ENCODE measurements at places on chromosomes 7 and 10.

GRCh38 chr10:67173787-67174186, 248.0 kb downstream of the LRRTM3 start:
- no peak for ATAC-seq

- ATAC-seq = no peak
Observed at GRCh38 chr7:154680894-154681659, 321.8 kb downstream of the PAXIP1 start.

DNA sequence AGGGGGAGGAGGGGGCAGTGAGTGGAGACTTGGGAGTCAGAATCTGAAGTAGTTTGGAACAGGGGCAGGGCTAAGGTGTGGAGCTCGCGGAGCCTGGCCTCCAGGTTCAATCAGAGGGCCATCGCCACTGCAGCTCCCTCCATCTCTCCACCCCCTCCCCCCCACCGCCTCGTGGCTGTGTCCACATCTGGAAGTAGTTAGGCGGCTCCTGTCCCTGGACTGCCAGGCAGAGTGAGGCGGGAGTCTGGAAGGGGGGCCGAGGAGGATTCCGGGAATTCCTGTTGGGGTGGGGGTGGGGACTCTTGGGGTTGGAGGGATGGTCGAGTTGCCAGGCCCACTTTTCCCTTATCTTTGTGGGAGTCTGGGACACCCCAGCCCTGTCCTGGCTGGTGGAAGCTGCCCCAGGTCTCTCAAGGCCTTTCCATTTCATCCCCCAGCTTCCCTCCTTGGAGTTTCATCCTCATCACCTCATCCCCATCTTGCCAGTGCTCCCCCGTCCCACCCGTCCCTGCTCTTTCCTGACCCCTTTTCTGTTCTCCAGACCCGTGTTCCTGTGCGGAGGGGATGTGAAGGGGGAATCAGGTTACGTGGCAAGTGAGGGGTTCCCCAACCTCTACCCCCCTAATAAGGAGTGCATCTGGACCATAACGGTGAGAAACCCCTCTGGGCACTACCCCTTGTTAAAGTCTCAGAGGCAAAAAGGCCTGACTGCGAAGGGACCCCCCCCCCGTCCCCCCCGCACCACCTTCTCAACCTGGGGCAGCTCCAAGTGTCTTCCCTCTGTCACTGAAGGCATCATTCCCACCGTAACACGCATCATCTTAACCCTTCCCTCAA, 944 bp downstream of the PCOLCE start:
- peak; percentile 81 for ATAC-seq

- ATAC-seq = no peak
Observed at GRCh38 chr10:110797416-110797815, 74.3 kb upstream of the PDCD4 start.

DNA sequence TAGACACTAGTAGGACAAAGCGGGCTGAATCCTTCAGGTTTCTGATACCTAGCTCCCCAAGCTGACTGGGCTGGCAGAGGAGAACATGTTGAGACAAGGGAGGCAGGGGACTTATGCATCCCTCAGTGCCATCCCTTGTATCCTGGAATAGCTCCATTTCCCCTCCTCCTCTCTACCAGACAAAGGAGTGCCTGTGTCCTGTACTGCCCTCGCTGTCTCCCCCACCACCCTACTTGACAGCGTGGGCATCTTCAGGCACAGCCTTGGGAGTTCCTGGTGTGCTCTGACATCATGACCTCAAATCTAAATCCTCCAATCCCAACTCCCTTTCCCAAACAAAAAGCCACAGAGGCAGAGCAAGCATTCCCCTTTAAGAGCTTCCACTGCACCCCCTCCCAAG, 9.0 kb downstream of the SFXN3 start:
- no peak for ATAC-seq

- ATAC-seq = peak; percentile 62
Observed at GRCh38 chr10:69831231-69831855, 29.6 kb downstream of the COL13A1 start.

DNA sequence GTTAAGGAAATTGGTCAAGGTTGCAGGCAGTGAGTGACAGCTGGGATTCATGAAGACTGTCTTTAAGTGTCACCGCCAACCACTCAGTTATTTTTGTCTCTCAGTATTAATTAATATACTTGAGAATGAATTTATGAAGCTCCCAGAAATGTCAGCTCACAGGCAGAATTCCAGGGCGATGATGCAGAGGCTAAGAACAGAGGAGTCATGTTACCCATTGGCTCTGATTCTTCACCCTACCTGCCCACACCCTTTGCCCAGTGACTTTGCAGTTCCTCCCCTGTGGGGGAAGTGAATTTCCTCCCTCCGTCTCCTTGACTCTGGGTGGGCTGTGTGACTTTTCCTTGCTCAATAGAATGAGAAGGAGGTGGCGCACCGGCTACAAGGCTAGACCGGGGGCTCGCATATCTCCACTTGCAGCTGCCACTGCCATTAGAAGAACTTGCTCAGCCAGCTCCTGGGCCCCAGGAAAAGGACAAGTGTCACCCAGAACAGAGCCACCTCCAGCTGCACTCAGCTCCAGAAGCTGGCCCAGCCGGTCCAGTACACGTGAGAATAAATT, 157.1 kb upstream of the PRKCQ start:
- peak; percentile 82 for ATAC-seq

- no peak for ATAC-seq
Observed at GRCh38 chr7:149642589-149642988, 130.8 kb downstream of the ZNF467 start.

GRCh38 chr7:116138202-116138801, 72.0 kb upstream of the TES start:
- ATAC-seq = peak; percentile 99

DNA sequence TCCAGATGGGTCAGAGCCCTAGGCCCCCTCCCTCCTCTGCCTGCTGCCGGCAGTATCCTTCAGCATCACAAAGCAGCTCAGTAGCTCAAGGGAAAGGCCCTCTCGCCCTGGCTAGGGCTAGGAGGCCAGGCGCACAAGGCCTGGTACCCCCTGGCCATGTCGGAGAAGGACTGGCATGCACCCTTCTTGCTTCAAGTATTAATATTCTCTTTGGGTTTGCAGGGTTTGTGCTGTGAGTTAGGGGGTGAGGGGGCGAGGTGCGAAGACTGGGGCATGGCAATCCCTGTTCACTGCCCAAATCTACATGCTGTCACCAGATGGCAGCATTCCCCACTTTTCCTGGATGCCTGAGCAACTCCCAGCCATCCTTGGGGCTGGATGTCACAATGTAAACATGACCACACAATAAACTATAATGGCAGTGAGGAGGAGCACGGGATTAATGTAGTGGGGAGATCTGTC, 105.2 kb downstream of the NEURL1 start:
- ATAC-seq = peak; percentile 95

DNA sequence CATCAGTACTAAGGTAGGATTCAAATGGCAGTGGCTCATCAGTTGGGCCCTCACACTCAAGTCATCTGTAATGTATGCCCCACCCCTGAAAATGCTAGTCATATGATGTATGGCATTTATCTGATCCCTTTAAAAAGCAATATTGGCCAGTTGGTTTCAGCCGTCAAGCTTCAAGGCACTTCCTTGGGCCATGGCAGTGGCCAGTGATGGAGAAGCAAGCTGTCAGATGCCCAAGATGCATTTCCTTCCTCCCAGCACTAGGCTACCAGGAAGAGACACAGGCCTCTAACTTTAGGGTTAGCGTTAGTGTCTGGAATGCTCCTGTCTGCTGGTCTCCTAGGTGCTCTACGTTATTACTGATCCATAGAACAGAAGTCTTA, 64.1 kb downstream of the PIK3AP1 start:
- ATAC-seq = no peak

GRCh38 chr7:35254496-35255442, 869 bp upstream of the TBX20 start:
- ATAC-seq = no peak

DNA sequence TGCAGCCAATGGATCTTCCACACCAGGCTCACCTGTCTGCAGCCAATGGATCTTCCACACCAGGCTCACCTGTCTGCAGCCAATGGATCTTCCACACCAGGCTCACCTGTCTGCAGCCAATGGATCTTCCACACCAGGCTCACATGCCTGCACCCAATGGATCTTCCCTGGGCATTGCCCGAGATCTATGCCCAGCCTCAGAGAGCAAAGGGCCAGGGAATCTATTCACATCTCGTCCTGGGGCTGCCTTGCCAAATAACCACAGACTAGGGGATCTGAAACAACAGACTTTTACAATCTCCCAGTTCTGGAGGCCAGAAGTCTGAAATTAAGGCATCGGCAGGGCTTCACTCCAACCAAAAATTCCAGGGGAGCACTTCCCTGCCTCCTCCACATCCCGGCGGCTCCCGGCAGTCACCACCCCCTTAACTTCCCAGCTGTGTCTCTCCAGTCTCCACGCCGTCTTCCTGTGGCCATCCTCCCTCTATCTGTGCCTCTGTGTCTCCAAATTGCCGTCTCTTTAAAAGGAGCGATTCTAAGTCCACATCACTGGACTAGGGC, 92.4 kb upstream of the PPP2R2D start:
- ATAC-seq = no peak

- no peak for ATAC-seq
Observed at GRCh38 chr10:124474514-124475070, 13.0 kb downstream of the LHPP start.

- peak; percentile 88 for ATAC-seq
Observed at GRCh38 chr7:113086431-113086888, at the start of gene GPR85. GPR85 (minus strand) TSS chr7:113086827; CDS start chr7:113084721, 2,106 bp downstream.

DNA sequence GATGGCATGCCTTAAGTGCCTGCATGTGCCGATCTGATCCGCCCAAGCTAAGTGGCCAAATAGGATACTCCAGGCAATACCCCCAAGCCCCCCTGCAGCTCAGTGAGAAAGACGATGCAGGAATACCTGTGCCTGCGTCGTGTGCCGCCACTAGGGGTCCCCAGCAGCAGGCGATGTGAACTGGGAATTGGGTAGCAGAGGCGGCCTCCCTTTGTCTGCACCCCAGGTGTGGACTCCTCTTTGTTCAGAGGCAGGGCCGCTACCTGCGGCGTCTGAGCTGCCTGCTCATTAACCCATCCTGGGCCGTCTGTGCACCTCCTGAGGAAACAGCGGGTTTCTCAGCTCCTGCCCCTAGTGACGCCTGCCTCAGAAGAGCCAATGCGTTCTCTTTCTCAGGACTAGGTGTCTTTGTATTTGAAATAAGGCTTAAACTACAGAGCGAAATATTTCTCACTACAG, 4.8 kb upstream of the CHN2 start:
- peak; percentile 91 for ATAC-seq

DNA sequence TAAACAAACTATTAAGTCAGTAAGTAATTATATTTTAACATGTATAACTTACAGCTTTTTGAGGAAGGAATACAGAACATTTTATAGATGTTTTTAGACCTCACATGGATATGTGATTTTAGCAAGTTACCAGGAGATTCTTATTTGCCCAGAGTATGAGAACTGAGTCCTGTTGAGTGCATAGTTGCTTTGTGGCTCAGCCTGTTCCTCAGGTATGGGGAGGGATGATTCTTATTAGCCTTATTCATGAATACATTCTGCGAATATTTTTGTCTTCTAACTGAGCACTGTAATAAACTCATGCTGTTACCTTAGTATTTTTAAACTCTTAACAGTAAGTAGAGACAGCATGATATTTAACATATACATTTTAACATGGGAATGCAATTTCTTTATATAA, 17.9 kb downstream of the BTAF1 start:
- peak; percentile 57 for ATAC-seq

GRCh38 chr7:108138911-108139310, 8.8 kb upstream of the LAMB4 start:
- ATAC-seq = peak; percentile 52

DNA sequence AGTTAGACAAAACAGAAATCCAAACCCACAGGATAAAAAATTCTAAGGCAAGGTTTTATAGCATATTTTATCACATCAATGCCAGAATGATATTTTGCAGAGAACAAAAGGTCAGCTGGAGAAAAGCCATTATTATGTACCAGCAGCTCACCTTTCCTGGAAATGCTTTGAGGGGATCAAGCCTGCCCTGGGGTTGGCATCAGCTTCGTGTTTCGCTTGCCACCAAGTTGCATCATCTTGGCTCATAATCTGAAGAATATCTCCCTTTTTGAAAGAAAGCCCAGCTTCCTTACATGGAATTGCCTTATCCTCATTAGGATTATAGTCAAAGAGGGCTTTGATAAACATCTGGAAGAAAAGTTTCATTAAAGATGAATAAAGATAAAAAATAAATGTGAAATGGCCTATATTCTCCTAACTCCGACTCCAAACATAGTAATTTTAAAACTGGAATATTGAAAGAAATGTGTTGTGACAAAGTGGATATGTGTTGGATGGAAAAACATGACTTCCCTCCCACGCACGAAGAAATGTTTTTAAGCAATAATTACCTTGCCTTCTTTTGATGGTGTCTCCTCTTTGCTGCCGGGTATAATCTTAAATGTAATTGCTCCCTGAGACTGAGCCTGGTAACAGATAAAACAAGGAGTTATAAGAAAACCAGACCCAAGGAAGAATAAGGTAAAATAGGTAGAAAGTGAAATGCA, 121.3 kb upstream of the ODAD2 start:
- ATAC-seq = no peak

DNA sequence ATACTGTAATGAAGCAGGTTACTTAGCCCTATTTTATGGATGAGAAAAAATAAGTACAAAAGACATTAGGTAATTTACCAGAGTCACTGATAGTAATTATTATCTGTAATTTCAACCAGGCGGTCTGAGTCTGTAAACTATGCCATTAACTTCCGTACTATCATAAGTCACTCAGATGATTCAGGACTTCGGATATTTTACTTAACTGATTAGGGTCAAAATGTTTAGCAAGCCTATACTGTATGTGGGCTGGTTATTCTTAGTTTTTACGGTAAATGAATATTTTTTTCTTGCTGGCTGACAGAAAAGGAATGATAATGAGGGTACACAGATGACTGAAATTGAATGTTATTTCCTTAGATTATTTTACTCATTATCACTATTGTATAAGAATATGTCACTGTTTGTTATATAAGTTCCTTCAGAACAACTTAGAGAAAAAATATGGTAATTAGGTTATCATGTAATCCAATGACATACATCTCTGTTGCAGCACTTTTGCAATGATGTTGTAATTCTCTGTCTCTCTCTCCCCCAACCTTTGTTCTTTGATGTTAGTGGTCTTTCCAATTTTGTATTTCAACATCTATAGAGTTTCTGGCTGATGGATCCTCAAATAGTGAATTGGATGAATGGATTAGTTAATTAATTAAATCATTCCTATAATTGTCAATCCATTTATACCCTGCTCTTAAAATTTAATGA, 165.6 kb downstream of the ZEB1 start:
- ATAC-seq = no peak

DNA sequence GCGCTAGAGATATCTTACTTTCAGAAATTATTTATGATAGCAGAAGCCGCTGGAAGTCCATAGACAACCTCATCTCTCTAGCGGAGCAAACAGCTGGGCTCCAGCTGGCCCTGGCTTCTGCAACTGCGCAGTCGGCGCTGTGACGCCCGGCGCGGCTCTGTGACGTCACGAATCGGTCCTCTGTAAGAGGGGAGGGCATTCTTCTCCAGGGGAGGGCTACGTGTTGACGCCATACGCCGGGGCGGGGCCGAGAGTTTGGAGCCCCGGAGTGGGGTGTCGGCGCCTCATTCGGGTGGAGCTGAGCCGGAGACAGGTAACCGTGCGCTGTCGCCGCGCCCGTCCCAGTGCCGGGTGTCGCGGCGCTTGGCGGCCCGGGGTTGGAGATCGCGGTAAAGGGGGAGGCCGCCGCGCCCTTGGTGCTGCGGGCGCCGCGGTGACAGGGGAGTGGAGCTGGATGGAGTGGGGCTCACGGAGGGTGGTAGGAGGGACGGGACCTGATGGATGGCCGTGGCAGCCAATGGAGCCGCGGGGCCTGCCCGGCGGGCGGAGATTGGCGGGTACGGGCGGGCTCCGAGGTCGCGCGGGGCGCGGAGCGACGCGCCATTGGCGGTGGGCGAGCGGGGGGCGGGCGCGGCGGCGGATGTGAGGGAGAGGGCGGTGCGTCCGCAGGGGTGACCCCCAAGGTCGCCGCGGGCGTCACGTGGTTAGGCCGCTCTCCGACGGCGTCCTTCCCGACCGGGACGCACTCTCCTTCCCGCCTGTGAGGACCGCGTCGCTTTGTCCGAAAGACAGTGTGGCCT, at the start of gene OGDH:
Gene OGDH (plus strand): TSS at position 287 of the 800 bp plus-strand sequence. CDS start 17,717 bp downstream, outside the sequence.
- peak; percentile 99 for ATAC-seq

Data from SK-N-SH treated with all-trans-retinoic acid at 6 μM for 48 hours (cell line).